ENCODE measurements at places on chromosomes 16 and 17. TPM values are rescaled to one million over a fixed set of nuclear protein-coding genes. Genes with fewer than 3 reads are reported as not detected.

Gene TUBB3
- total RNA-seq: 299 TPM

Gene PCGF2
- 4.8 TPM for total RNA-seq

Gene PPM1E
- 0.41 TPM for total RNA-seq

Gene HOXB2
- 9.0 TPM for total RNA-seq

Gene TMEM220
- total RNA-seq: 6.2 TPM

Gene KRTAP3-2
- total RNA-seq: not detected

Gene SGSM2
- 47.3 TPM for total RNA-seq

Gene SGCA
- total RNA-seq: 0.90 TPM

DNA sequence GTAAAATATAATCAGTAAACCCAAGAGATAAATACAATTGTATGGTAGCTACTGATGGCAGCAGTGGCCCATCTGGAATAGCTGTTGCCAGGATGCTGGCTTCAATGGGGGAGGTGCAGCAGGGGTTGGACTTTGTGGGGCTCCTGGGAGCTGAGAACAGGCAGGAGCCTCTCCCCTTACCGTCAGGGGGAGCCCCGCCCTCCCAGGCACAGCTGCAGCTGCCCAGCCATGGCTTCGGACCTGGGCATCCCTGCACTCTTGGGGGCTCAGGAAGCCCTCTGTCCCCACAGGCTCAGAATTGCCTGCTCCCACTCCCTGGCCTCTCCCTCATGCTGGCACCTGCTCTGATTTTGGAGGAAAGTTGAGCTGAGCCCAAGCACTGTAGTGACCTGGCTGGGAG is 741.1 kb downstream of the CDH11 start:
- DNase-seq: no peak

DNA sequence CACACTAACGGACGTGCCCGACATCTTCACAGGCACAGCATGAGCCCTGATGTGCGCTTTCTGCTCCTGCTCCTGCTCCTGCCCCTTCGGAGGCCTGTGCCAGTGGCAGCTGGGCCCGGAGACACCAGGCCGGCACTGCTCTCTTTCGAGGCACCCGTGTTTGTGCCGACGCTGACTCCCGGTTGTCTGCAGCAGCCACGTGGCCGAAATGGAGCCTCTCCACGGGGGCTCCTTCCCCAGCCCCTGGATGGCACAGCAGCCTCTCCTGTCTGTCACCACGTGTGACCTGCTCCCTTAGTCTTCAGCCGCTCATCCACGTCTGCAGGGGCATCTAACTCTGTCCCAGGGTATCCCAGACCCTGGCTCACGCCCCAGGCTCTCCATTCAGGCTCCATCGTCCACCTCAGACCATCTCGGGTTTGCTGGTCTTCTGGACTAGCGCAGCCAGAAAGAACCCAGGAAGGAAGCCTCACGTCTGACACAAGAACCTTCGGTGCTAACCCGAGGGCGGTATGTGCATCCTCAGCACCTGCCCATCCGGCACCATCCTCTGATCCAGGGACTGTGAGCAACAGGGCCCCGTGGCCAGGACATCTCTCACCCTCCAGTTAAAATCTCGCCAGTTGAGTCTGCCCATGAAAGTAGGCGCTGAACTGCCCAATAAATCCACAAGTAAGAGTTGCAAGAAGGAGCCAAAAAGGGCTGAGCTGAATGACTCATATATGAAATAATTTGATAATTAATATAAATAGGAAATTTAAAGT is 4.2 kb upstream of the RPH3AL start:
- no peak for DNase-seq

GRCh38 chr17:2602597-2603017 is 9.2 kb downstream of the PAFAH1B1 start:
- no peak for DNase-seq

DNA sequence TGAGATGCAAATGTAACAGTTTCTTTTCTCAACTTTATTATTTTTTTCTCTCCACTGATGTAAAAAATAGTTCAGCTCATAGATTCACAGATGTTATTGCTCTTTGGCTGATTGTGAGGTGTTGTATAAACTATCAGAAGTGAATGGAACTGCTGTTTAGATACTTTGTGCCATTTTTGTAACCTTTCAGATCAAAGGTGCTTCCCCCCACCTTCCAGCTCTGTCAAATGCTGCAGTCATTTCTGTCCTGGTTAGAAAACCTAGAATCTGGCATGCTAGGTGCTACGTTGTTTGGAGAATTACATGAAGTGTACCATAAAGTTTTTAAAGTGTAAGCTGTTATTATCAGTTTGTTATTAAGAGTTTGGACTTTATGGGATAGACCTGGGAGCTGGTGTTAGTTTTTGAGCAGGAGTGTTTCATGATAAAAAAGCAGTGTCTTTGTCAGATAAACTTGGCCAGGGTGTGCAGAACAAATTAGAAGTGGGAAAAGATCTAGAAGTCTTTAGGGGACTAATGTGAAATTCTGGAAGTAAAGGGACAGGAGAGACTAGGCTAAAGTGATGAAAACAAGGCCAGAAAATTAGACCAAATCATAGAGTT is 1.8 kb upstream of the WIPI1 start:
- no peak for DNase-seq

DNA sequence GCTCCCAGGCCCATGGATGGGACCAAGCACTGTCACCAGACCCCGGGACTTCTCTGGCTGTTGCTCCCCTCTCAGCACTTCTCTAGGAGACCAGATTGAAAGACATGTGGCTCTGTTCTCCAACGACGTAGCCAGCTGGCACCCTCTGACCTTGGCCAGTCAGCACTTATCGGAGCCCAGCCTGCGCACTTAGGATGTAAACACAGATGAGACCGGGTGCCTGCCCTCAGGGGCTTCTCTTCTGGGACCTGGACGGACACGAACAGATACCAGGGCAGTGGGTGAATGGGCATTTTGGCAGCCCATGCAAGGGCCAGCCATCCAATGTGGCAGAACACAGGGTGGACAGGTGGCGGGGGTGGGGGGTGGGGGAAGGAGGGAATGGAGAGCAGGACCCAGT is 6.6 kb downstream of the ZDHHC1 start:
- DNase-seq: no peak

DNA sequence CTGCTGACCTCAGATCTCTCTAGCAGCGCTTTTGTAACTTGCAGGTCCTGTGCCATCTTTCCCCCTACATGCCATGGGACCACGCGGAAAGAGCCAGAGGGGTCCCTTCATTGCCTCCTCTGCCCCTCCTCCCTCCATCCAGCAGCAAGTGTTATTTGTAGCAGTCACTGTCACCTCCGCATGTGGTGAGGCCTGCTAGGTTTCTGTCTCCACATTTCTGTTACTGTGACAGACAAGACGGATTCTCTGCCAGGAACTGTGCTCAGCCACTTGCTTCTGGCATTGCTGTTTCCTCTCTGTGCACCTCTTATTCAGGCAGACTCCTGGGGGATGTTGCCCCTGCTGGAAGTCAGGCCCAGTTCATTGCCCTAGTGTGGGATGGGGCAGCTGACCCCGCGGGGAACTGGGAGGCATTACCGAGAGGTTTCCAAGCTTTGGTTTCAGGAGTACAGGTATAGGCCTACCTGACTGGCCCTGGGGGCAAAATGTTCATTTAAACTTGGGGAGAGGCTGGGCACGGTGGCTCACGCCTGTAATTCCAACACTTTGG is 61.2 kb downstream of the RAB11FIP4 start:
- DNase-seq: no peak

- DNase-seq: no peak
These were observed 5.1 kb downstream of the SNAI3 start for GRCh38 chr16:88681084-88681680.

- DNase-seq: no peak
These were observed 2.0 kb upstream of the SPHK1 start for GRCh38 chr17:76382351-76382802.

- DNase-seq: peak; percentile 6
These were observed 11.8 kb downstream of the GNAO1 start for GRCh38 chr16:56203052-56203451.

DNA sequence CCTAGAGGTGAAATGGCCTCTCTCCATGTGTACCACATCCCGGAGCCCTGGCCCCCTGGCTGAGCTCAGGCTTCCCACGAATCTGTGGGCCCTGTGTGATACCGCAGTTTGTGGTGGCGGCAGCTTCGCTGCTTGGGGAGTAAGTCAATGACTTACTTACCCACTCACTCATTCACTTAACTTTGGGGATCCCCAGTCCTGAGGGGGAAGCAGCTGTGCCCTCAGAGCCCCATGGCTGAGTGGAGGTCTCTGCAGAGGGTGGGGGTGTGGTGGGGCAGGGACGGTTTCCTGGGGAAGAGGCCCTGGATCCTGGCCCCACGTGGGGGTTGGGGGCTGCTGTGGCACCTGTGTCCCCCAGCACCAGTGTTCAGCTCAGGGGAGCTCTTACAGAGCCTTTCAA is 13.2 kb downstream of the KCNJ12 start:
- DNase-seq: no peak

- peak; percentile 70 for DNase-seq
These were observed at the start of gene RUNDC3A for GRCh38 chr17:44308320-44308818. RUNDC3A (plus strand) TSS chr17:44308601; CDS start chr17:44308833, 232 bp downstream.

- DNase-seq: no peak
These were observed 31.8 kb downstream of the SCNN1B start for GRCh38 chr16:23333831-23334456.

GRCh38 chr16:85916141-85916890 is 17.4 kb downstream of the IRF8 start:
- peak; percentile 58 for DNase-seq

DNA sequence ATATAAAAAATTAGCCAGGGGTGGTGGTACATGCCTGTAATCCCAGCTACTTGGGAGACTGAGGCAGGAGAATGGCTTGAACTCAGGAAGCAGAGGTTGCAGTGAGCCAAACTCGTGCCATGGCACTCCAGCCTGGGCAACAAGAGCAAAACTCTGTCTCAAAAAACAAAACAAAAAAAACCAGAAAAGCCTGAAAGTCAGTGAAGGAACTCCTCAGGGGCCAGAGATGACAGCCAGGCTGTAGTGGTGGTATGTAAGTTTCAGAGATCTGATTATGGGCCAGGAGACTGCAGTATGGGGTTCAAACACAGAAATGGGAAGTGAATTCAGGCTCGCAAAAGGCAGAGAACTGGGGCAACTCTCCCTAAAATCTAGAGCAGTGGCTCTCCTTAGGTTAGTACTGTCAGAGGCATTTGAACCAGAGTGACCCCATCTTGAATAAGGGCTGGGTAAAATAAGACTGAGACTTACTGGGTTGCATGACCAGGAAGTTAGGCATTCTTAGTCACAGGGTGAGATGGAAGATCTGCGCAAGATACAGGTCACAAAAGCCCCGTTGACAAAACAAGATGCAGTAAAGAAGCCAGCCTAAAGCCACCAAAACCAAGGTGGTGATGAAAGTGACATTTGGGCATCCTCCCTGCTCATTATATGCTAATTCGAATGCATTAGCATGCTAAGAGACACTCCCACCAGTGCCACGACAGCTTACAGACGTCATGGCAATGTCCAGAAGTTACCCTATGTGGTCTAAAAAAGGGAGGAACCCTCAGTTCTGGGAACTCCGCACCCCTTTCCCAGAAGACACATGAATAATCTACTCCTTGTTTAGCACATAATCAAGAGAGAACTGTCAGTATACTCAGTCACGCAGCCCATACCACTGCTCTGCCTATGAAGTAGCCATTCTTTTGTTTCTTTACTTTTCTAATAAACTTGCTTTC is 120.2 kb upstream of the XYLT1 start:
- peak; percentile 37 for DNase-seq

DNA sequence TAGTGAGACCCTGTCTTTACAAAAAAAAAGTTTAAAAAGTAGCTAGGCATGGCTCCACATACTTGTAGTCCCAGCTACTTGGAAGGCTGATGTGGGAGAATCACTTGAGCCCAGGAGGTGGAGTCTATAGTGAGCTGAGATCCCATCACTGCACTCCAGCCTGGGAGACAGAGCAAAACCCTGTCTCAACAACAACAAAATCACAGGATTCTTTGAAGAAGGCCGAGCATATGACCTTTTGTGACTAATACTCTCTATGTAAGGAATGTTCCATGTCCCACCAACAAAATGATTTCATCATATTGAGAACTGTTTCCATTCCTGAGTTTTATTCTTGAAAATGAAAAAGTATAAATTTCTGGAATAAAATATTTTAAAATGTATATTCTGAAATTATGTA is 58.9 kb upstream of the EFCAB3 start:
- DNase-seq: peak; percentile 1

DNA sequence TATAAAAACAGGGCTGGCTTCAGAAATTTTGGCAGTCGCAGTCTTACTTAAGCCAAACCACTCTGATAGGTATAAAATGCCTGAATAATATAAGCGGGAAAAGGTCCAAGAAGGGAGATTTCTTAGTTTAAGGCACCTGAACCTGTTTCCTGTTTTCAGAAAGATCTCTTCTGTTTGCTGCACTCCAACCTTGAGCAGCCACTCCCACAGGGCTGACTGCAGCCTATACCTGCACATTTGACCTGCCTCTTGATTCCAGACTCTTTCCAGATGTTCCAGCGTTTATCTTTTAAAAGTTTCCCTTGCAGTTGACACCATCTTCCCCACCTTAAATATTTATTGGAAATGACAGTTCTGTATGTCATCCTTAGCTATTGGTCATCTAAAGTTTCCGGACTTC is 132.2 kb downstream of the SKAP1 start:
- DNase-seq: no peak

- DNase-seq: no peak
These were observed 27.1 kb upstream of the SSTR5 start for GRCh38 chr16:1045310-1045992.

- no peak for DNase-seq
These were observed 21.3 kb upstream of the BAIAP2 start for GRCh38 chr17:81013642-81014041.

DNA sequence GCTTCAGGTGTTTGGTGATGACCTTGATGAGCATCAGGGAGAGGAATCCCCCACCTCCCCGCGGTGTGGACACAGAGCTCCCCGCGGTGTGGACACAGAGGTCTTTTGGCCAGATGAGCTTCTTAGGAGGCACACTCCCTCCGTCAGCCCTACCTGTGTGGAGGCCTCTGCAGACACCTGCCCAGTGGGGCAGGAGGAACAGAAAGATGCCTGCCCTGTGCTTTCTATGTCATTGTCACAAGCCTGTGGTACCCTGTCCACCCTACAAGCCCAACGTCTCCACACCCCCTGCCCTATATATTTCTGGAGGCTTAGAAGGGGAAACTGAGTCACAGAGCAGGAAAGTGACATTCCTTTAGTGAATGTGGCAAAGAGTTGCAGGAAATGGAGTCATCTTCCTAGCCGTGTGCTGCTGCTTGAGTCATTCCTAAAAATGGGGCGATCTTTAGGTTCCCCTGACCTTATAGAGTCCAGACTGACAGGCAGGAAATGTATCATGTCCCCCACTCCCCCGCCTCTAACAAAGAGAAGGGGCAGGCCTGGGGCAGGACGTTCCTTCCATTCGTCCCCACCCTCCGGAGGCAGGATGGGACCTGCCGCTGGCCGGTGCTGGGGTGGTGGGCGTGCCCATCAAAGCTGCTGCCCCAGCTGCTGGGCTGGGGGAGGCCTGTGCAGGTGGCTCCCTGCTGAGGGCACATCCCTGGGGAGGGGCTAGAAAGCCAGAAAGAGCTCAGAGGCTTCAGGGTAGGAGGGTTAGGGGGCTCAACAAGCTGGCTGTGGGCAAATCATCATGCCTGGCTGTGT is 1.0 kb upstream of the C16orf74 start:
- DNase-seq: no peak

- peak; percentile 23 for DNase-seq
These were observed 674 bp downstream of the TAF15 start for GRCh38 chr17:35809855-35810461.
